ENCODE measurements at places on chromosomes 16 and 17. TPM values are rescaled to one million over a fixed set of nuclear protein-coding genes. Genes with fewer than 3 reads are reported as not detected.

PLA2G10 gene
- total RNA-seq: 0.18 TPM

RETREG3 gene
- 39.1 TPM for total RNA-seq

DNA sequence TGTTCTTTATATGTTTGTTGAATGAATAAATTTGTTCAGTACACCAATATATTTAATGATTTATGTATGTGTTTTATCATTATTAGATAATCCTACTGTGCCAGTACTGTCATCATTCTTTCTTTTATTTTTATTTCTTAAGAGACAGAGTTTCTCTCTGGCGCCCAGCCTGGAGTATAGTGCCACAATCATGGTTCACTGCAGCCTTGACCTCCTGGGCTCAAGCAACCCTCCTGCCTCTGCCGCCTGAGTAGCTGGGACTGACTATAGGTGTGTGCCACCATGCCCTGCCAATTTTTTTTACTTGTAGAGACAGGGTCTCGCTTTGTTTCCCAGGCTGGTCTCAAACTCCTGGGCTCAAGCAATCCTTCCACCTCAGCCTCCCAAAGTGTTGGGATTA lies 41.8 kb downstream of the PAFAH1B1 start:
- DNase-seq: no peak

- no peak for DNase-seq
Observed at GRCh38 chr16:57019746-57020145, 30.4 kb downstream of the NLRC5 start.
